ENCODE measurements at places on chromosomes 1 and 21.

DNA sequence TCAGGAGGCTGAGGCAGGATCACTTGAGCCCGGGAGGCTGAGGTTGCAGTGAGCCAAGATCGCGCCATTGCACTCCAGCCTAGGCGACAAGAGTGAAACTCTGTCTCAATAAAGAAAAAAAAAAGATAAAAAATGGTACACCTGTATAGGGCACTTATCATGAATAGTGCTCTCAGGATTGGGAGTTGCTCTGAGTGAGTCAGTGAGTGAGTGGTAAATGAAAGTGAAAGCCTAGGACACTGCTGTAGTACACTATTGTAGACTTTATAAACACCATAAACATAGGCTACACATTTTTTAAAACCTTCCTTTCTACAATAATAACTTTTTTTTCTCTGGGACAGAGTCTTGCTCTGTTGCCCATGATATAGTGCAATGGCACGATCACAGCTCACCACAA, 16.8 kb downstream of the PHTF1 start:
- no peak for DNase-seq

DNA sequence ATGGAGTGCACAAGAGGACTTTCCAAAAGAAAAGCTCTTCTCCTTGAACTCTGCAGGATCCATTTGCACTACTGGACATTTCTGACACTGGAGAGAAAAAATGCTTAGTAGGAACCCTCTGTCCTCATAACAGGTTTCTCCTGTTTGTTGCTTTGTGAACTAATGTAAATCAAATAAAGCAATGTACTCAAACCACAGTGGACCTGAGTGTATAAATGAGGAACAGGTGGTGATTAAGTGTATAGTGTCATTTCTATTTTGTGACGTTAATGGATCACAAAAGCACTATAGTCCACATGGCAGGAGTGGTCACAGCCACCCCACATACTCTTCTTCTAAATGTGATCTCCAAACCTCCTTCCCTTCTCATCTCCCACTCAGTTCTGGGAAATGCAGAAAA, 268.4 kb upstream of the DUSP10 start:
- DNase-seq, result no peak

- no peak for DNase-seq
Observed at GRCh38 chr1:237619553-237619952, 271.2 kb downstream of the ZP4 start.

- DNase-seq, result no peak
Observed at GRCh38 chr1:36802018-36802417, 232.3 kb downstream of the GRIK3 start.

DNA sequence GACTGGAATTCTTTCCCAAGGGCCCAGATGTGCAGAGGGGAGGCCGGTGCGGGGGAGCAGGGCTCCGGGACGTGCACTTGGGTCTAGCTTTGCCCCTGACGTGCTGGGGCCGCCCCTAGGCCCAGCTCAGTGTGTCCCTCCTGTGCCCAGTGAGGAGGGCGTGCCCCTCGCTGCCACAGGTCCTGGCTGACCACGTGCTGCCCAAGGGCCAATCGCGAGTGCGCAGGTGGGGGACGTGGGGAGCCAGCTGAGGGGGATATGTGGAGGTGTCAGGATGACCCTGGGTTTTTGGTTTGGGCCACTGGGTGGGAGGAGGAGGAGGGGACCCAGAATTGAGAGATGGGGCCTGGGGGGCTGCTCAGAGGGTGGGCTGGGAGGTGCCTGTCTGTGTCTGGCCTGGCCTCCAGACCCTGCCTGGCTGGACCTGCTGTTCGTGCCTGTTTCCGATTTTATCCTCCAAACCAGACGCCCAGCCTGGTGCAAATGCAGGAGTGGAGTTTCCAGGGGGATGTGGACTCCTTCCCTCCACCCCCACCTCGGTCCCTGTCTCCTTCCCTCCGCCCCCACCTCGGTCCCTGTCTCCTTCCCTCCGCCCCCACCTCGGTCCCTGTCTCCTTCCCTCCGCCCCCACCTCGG, 6.1 kb upstream of the RNF223 start:
- peak; percentile 83 for DNase-seq

GRCh38 chr1:6080469-6080868, 34.8 kb downstream of the KCNAB2 start:
- no peak for DNase-seq

GRCh38 chr1:24111996-24112779, at the start of gene MYOM3:
Gene MYOM3, minus strand, starts transcription at chr1:24112135. Its CDS starts 3,499 bp downstream, at chr1:24108636.
- peak; percentile 85 for DNase-seq

GRCh38 chr21:18951271-18952038, 547.9 kb upstream of the TMPRSS15 start:
- DNase-seq, result peak; percentile 94

DNA sequence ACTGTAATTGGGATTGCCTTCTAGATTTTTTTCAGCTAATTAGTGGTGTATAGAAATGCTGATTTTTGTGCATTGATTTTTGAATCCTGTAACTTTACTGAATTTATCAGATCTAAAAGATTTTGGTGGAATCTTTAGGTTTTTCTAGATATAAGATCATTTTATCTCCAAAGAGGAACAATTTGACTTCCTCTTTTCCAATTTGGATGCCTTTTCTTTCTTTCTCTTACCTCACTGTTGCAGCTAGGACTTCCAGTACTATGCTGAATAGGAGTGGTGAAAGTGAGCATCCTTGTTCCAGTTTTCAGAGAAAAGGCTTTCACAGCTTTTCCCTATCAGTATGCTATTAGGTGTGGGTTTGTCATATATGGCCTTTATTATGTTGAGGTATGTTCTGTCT, 53.6 kb downstream of the TESK2 start:
- no peak for DNase-seq

DNA sequence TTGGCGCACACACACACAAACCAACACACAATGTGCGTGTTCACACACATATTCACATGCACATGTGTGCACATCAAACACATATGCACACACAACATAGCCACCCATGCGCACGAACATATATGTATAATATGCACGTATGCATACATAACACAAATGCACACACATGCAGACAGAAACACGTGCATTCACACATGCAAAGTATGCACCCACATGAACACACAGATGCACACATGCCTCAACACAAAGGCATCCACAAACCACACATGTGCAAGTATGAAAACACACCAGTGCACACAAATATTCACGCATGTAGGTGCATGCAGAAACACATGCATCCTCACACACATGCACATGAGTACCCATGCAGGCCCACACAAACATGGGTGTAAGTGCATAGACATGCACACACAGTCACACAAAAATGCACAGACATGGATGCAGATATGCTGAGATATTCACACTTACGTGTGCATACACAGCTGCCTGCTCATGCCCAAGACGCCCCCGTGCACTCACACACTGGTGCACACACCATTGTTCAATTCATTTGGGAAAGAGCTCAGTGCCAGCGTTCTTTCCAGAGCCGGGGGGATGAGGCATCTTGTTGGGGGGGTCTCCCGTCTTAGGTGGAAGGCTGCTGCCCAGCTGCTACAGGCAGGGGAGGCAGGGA, 52.7 kb upstream of the ARHGEF16 start:
- no peak for DNase-seq

GRCh38 chr1:170680428-170680827, 16.5 kb downstream of the PRRX1 start:
- no peak for DNase-seq

Data from SW480 (cell line).